Smooth muscle cell of the brain vasculature (primary cell): ENCODE measurements at places on chromosomes 3 and 15.

DNA sequence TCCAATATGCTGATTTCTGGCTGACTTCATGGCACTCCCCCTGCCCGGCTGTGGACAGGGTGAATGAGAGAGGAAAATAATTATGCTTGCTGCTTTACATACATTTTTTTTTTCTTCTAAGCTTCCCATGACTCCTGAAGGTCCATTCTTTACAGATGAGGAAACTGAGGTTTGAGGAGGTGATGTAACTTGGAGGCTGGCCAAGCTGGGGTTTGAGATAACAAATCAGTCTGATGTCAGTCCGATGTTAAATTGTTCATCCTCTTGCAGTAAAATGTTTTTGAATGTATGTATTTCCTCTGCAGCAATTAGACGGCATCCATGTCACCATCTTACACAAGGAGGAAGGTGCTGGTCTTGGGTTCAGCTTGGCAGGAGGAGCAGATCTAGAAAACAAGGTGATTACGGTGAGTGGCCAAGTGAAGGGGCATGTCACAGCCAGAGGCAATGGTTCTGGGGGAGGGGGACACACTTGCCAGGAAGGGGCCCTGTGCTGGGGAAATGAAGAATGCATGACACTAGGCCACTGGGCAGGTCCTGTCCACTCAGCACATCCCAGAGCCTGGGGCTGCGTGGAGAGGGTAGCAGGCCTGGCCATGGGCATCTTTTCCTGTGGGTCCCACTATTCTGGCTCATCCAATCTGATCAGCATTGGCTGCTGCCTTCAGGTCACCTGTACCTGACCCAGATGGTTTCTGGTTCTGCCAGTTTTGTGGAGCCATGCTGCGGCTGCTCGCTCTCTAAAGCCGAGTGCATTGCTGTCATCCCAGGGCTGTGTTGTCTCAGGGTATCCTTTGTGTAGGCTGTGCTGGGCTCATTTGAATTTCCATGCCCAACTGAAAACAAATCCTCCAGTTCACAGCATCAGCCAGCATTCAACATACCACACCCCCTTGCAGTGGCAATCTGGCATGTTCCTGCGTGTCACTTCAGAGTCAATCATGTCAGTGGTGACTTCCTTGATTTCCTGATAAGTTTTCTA lies 20.4 kb downstream of the STARD5 start:
- no peak for DNase-seq

DNA sequence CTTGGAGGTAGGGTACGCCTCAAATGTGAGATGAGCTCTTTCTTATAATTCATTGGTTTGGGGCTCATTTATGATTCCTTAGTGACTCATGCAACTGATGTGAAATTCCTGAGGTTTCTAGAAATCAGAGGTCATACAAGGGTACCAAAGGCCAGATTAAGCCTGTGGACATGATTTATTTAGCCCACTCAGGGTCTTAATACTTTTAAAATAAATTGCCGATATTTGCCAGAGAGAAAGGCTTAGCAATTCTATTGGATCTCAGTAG lies 289.0 kb downstream of the NEK10 start:
- DNase-seq: no peak

DNA sequence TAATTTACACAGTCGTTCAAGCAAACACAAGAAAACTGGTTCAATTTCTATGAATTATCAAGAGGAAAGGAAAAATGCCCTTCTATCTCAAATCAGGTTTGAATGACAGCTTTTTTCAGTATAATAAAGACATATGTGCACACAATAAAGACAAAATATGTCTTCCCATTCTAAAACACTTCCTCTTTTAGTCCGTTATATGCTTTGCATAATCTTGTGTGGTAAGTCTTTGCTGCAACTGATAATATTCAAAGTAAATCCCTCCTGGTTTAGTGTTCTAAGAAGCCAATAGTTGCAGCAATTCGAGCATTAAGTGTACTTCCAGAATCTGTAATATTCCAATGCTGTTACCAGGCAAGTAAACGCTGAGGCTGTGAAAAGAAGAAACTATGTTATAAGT lies 43.7 kb upstream of the MAPKBP1 start:
- no peak for DNase-seq

GRCh38 chr3:8548502-8549275 lies 47.1 kb downstream of the LMCD1 start:
- no peak for DNase-seq

GRCh38 chr3:103126115-103126514 lies 691.3 kb downstream of the ZPLD1 start:
- no peak for DNase-seq

- DNase-seq: no peak
Observed at GRCh38 chr15:92495446-92495845, 101.8 kb downstream of the ST8SIA2 start.

- no peak for DNase-seq
Observed at GRCh38 chr15:72534523-72534922, 60.4 kb downstream of the ARIH1 start.

- DNase-seq: no peak
Observed at GRCh38 chr15:45425135-45425534, 46.8 kb upstream of the GATM start.

- no peak for DNase-seq
Observed at GRCh38 chr15:41827290-41827879, 507 bp upstream of the JMJD7 start.

GRCh38 chr3:8500989-8501370 lies 643 bp upstream of the LMCD1 start:
- no peak for DNase-seq

DNA sequence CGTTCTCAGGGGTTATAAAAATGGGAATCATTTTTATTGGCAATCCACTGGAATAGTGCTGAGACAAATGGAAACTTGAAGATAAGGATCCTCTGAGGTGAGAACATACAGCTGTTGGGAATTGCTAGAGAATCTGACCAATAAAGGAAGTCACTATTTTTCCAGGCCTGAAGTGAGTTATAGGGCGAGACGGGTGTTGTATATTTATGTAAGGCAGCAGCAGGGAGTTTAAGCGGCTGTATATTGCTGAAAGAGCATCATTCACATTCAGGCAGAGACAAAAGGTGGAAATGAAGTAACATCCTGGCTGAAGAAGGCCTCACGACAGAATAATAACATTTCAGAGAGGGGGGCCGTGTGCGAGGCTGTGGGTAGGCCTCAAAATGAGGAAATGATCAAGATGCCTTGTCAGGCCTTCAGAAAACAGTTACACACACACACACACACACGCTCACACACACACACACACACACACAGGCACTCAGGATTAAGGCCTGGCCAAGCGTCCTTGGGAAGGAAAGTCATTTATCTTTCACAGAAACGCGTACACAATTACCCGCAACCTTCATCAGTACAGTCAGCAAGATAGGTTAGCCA lies 964.9 kb upstream of the NR2F2 start:
- peak; percentile 50 for DNase-seq
